ENCODE measurements at places on chromosomes 2 and 18. TPM values are rescaled to one million over a fixed set of nuclear protein-coding genes. Genes with fewer than 3 reads are reported as not detected.

The DCDC2C gene
- total RNA-seq: not detected

The SERPINB2 gene
- not detected for total RNA-seq

The MC2R gene
- total RNA-seq: not detected

The LIMS3 gene
- 2.1 TPM for total RNA-seq

The AGAP1 gene
- total RNA-seq: 1.1 TPM

The GCG gene
- total RNA-seq: not detected

All from activated naive CD4-positive, alpha-beta T cell treated with anti-CD3 and anti-CD28 coated beads for 36 hours (primary cell).